ENCODE measurements at places on chromosomes 6 and 20.

DNA sequence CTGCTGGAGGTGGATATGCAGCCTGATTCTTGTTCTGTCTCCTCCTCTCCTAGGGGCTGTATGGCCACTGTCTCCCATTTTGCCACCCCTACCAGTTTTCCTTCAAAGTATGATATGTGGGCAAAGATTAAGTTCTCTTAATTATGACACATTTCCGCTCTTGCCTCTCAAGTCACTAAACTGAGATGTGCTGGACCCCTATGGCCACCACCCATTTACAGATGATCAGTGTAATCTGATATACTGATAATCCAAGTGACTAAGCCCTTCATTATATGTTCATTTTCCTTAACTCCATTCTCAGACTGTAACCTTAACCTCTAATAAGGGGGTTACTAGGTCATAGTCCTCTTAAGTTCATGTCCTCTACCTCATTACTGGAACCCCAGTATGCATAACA is 711 bp upstream of the C20orf141 start:
- DNase-seq: no peak

DNA sequence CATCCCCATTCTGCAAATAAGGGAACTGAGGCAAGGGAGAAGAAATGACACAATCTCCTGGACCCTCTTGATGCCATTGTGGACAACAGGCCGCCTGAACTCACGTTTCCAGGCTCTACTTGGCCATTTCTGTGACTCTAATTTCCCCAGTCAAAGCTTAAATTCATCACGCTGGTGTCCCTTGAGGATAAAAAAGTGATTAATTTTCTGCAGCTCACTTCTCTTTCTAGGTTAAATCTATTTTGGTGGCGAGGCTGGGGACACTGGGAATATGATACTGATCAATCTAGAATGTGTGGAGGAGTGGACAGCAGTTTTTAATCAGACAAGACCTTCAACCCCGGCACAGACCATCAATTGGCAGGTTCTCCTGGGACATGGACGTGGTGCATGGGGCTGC is 168.2 kb upstream of the SULF2 start:
- DNase-seq: no peak

- no peak for DNase-seq
Measured at GRCh38 chr6:12232339-12232738, 57.8 kb upstream of the EDN1 start.

- DNase-seq: no peak
Measured at GRCh38 chr6:83709748-83710050, 798 bp upstream of the SNAP91 start.

DNA sequence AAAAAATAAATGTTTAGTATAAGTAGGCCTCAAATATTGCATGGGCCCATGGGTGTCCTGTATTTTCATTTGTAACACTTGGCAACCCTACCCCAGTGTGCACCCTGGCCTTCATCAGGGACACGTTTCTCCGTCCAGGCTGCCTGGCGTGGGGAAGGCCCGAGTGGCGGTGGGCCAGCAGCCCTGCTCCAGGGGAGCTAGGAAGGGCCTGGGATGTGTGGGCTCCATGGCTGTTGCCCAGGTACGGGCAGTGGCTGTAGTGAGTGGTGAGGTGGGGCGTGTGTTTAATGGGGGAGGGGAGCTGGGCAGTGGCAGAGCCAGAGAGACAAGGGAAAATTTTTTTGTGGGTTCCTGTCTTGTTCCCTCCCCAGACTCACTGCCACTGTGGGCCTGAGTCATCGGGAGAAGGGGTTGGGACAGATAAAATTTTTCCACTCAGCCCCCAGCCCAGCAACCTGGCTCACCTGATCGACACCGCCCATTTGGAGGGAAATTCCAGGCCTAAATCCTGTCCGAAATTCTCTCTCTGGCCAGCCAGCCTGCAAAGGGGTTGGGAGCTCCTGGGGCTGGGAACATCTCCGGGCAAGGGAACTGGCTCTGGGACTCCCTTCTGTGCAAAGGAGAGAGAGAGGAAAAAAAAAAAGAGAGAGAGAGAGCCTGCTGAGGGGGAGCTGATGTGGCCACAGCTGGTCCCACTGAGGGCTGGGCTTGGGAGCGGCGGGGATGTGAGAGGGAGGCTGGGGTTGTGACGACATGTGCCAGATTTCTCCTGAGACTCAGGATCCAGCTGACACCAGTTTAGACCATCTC is 32.5 kb upstream of the VEGFA start:
- DNase-seq: no peak

DNA sequence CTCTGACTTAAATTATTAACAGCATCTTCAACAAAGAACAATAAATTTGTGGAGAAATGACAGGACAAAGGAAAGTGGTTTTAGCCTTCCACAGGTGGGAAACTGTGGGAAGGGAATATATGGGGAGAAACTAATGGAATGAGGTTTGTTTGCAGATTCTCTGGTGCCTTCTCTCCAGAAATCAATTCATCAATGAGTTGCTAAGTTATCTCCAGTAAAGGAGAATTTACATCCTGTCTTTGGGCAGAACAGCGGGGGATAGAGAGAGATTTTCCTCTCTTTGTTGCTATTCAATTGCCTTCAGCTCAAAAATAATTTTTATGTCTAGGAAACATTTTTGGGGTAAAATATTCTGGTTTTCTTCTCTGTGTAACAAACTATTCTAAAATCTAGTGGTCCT is 36.9 kb upstream of the LCA5 start:
- DNase-seq: no peak

- no peak for DNase-seq
Measured at GRCh38 chr6:116073765-116074440, 13.2 kb upstream of the FRK start.

- no peak for DNase-seq
Measured at GRCh38 chr6:16168121-16168520, 39.2 kb downstream of the MYLIP start.

GRCh38 chr6:37952027-37952426 is 132.5 kb downstream of the ZFAND3 start:
- DNase-seq: no peak

- no peak for DNase-seq
Measured at GRCh38 chr6:79330704-79331103, 96.2 kb upstream of the HMGN3 start.

DNA sequence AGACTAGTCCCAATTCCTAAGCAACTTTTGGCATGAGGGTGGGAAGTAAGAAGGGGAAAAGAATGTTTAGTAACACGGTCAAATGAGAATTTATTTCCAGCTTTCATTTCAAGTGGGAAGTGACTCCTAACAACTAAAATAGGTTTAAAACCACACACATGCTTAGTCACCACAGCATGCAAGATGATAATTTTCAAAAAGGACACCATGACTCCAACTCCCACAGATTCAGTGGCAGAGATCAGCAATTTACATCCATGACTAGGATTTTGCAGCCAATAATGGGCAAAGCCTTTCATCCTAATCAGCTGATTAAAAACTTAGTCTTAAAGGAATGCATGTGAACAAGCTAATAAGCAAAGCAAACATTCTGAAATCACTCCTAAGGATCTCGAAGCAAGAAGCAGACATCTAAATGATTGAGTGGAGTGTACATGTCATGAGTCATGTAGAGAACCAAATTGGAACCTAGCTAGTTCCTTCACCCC is 48.1 kb upstream of the GCLC start:
- no peak for DNase-seq

DNA sequence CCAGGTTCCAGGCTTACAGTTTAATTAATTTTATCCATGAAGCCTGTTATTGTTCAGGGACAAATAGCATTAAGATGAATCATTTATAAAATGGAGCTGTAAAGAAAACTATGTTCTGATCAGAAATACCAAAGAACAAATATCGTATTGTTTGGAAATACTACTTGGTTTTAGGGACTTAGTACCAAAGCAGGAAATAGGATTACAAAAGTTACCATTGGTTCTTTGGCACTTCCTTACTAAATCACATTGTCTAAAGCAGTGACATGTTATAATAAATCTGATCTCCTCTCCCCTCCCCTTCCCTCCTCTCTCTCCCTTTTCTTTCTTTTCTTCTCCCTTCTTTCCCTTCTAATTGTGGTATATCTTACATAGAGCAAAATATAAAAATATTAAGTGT is 29.6 kb downstream of the CRYBG1 start:
- DNase-seq: no peak

DNA sequence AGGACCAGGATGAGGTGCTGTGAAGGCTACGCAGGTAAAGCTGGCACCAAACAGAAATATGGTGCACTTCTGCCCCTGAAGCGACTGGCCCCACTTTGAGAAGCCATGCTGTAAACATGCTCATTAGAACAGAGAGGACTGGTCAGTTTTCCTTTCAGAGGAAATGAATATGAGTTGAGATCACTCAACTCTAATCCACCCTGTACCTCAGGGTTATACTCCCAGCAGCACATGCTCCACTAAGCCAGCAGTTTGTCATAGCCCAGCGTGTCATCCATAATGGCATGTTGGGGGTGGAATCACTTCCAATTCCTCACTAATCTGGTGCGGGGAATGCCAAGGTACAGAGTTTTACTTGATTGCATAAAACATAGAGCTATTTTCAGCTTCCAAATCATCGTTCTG is 98.1 kb downstream of the HIVEP2 start:
- no peak for DNase-seq

DNA sequence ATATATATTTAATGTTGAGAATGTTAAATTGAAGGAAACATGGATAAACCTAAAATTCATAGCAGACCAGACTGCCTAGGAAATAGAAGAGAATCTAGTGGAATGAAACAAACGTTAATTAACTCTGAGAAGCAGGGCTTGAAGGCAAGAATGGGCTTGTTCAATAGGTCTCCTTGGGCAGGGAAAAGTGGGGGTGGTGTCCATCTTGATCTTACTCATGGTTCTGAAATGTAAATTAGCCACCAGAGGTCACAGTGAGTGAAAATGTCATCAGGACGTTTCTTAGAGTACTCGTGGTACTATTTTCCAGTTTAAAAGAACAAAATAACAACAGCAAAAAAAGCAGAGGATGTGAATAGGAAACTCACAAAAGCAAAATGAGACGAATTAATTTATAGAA is 66.8 kb upstream of the BTBD3 start:
- DNase-seq: no peak
